Stimulated activated CD4-positive, alpha-beta T cell treated with anti-CD3 and anti-CD28 coated beads, Interleukin-12 subunit alpha, Interleukin-12 subunit beta, amount 100 ng/mL, for 4 hours (primary cell): ENCODE measurements at places on chromosomes 12 and 14.
A peak's percentile ranks its signal among the peaks of the same experiment; 100 is the strongest.

DNA sequence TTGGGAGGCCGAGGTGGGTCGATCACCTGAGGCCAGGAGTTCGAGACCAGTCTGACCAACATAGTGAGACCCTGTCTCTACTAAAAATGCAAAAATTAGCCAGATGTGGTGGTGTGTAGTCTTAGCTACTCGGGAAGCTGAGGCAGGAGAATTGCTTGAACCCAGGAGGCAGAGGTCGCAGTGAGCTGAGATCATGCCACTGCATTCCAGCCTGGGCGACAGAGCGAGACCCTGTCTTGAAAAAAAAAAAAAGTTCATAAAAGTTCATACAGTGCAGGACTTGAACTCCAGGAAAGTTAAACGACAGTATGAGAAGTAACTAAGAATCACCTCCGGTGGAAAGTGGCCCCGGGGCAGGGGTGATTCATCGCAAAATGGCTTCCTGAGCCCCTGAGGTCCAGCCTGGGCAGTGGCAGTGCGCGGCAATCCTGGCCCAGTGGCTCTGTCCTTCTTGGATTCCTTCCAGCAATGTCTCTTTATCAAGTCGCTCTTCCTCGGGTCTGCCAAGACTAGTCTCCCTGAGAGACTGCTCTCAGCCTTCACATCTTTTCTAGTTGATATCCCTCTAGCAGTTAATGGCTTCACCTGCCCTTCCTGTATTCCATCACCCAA, 16.7 kb upstream of the MAP1LC3B2 start:
- no peak for DNase-seq

- no peak for DNase-seq
Measured at GRCh38 chr14:105422695-105423487, 3.3 kb downstream of the MTA1 start.

DNA sequence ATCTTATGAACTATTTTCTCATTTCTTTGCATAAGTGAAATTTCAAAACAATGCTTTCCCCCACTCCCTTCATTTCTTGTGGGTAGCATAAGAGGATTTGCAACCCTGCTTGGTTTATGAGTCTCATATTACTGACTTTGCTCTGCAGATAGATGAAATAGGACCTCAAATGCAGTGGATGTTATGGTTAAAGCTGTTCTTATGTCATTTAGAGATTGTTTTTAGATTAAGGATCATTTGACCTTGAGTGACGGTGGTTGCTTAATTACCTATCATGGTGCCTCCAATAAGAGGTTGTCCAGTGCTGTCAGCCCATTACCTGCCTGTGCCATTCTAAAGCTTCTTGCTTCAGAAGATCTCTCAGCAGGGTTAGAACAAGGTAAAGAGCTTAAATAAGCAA, 351.4 kb upstream of the ATP2B1 start:
- DNase-seq, result no peak

DNA sequence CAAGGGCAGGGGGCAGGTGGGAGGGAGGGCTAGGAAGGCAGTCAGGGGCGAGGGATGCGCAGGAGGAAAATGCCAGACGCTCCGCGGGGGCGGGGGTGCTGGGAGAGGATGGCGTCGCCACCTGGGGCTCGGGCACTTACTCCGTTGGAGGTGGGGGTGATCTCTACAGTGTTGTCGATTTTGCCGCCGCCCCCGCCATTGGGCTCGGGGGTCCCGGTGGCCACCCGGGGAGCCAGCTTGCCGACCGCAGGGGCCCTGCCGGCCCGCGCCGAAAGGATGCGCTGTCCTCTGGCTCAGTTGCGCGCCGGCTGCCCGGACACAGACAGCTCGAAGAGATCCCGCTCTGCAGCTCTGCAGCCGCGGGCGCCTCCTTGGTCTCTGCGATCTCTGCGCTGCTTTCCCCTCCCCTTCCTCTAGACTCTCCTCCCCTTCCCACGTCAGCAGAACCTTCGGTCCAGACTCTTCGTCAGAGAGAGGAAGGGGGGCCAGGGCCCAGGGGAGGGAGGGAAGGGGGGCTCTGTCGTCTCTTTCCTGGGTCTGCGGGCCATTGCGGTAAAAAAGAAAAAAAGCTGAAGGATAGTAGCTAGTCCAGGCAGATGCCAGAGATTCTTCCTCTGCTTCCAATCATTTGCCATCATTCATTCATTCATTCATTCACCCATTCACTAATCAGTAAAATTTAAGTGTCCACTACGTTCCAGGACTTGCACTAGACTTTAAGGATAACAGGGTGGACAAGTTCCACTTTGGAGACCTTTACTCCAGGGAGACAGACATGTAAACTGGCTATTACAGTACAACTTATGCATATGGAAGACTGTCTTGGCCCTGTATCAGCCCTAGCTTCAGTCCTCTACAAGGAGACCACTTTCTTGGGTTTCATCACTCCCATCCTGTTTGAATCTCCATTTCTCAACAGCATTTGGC, at the start of gene SLC22A17:
TSS of gene SLC22A17 (minus strand) at position 382 of the 927 bp plus-strand sequence.
- DNase-seq, result peak; percentile 51

DNA sequence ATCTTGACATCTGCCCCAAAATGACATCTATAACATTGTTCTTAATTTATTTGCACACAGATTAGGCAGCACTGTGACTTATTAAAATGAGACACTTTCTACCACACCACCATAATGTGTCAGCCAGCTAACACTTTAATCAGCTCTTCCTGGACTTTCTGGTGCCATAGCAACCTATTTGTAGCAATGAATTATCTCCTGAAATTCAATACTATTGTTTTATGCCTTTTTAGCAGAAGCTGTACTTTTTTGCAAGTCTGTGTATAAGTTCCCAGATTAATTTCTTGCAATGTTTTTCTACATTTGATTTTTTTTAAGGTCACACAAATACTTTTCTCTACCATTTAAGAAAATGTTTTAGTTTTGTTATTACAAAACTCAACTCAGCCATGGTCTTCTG, 72.8 kb upstream of the SAV1 start:
- DNase-seq, result no peak
